ENCODE measurements at places on chromosomes 12 and 14. TPM values are rescaled to one million over a fixed set of nuclear protein-coding genes. Genes with fewer than 3 reads are reported as not detected.

BDKRB1 gene
- total RNA-seq = not detected

CFAP54 gene
- 11.3 TPM for total RNA-seq

PMEL gene
- total RNA-seq = 1.6 TPM

CCDC88C gene
- 13.4 TPM for total RNA-seq

DNA sequence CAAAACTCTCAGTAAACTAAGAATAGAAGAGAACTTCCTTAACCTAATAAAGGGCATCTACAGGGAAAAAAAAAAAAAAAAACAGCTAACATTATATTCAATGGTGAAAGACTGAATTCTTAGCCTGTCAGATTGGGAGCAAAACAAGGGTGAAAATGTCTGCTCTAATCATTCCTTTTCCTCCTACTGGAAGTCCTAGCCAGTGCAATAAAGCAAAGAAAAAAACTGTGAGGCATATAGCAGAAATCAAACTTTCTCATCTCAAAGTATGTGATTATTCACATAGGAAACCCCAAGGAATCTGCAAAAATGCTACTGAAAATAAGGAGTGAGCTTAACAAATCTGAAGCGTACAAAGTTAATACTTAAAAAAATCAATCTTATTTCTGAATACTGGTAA lies 170.7 kb downstream of the NUAK1 start:
- no peak for DNase-seq

GRCh38 chr14:55581342-55581771 lies 1.4 kb downstream of the KTN1 start:
- DNase-seq = peak; percentile 45

DNA sequence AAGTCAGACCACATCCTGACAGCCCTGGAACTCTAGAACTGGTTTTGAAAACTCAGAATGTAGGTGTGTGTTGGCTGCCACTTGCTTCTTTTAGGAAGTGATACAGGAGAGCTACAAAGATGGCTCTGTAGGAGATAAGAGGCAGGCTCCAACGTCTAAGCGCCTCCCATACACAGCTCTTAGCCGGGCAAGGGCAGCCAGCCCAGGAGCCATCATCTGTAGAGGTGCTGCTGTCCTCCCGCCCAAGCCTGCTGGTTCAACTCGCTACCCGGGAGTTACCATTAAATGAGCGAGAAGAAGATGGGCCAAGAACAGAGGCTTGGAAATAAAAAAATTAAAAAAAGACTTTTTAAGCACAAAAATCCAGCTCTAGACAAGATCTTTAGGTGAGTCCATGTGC lies 61.2 kb upstream of the DIO3 start:
- DNase-seq = no peak

DNA sequence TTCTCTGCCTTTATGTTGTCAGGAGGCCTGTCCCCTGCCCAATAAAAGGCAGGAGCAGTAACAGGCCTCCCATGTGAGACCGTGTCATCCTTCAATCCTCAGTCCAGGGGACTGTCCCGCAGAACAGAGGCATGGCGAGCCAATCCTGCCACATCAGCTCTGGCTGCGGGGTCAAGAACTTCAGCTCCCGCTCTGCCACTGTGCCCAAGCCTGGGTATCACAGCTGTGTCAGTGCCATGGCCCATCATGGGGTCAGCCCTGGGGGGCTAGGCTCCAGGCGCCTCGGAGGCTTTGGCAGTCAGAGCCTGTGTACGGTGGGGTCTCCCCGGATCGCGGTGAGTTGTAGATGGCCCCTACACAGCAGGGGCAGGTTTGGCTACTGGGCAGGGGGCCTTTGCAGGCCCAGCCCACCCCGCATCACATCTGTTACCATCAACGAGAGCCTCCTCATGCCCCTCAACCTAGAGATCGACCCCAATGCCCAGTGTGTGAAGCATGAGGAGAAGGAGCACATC lies 19.9 kb upstream of the KRT83 start:
- no peak for DNase-seq

DNA sequence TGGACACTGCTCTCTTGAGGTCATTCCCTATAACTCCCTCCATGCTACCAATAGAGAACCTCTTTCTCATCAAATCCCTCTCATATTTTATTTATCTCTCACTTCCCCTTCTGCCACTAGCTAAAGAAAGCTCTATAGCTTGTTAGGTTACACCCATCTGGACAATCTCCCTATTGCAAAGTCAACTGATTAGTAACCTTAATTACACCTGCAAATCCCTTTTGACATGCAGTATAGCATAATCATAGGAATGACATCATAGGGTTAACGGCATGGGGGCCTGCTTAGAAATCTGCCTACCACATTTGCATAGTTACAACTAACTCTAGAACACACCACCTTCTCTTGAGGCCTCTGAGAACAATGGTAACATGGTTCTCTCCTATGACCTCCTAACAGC lies 181.2 kb downstream of the EMP1 start:
- no peak for DNase-seq

DNA sequence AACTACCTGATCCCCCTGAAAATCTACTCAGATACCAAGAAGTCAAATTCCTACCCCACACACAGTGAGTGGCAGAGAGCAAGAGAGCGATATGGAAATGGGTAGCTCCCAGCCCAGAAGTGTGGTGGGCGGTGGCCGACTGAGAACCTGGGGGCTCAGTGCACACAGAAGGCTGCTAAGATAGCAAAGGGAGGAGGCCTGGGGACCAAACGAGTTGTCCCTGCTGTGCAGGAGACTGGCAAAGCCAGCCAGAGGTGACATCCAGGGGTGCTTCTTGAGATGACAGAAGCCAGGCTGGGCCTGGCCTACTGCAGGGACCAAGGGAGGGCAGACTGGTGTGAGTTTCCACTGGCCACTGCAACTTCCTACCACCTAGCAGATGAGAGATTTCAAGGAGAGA lies 52.9 kb downstream of the VWF start:
- no peak for DNase-seq

DNA sequence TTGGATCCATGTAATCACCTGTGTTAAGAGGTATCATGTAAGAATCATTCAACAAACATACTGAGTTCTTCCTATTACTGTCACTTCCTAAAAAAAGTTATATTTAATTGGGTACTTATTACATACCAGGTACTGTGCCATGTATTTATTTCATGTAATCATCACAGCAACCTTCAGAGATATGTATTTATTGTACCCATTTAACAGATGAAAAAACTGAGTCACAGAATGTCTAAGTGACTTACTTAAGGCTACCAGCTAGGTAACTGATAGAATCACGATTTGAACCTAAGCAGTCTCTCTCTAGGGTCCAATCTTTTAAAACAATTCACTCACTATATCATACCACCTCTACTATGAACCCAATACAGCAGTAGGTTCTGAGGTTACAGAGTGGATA lies 2.0 kb downstream of the PSME2 start:
- DNase-seq = no peak

GRCh38 chr14:103126088-103126872 lies 3.0 kb downstream of the TNFAIP2 start:
- DNase-seq = no peak

- no peak for DNase-seq
Measured at GRCh38 chr14:94112513-94113063, 2.1 kb downstream of the IFI27 start.

GRCh38 chr12:52392465-52393007 lies 7.1 kb upstream of the KRT84 start:
- no peak for DNase-seq

Measured in renal cortical epithelial cell (primary cell).